ENCODE measurements at places on chromosomes 11 and 22. TPM values are rescaled to one million over a fixed set of nuclear protein-coding genes. Genes with fewer than 3 reads are reported as not detected.

Gene FAM111B
- 9.9 TPM for polyA plus RNA-seq

Gene SAAL1
- 22.7 TPM for polyA plus RNA-seq

Gene ETS1
- polyA plus RNA-seq = 40.8 TPM

Gene RTN4RL2
- polyA plus RNA-seq = 0.60 TPM

Gene RAC2
- 22.6 TPM for polyA plus RNA-seq

Gene JHY
- 7.5 TPM for polyA plus RNA-seq

Gene ZNF215
- 5.5 TPM for polyA plus RNA-seq

Gene PLAAT4
- 20.3 TPM for polyA plus RNA-seq

Gene LRRC74B
- 0.22 TPM for polyA plus RNA-seq

Gene HPX
- polyA plus RNA-seq = 3.0 TPM

Gene C11orf86
- polyA plus RNA-seq = 16.0 TPM

DNA sequence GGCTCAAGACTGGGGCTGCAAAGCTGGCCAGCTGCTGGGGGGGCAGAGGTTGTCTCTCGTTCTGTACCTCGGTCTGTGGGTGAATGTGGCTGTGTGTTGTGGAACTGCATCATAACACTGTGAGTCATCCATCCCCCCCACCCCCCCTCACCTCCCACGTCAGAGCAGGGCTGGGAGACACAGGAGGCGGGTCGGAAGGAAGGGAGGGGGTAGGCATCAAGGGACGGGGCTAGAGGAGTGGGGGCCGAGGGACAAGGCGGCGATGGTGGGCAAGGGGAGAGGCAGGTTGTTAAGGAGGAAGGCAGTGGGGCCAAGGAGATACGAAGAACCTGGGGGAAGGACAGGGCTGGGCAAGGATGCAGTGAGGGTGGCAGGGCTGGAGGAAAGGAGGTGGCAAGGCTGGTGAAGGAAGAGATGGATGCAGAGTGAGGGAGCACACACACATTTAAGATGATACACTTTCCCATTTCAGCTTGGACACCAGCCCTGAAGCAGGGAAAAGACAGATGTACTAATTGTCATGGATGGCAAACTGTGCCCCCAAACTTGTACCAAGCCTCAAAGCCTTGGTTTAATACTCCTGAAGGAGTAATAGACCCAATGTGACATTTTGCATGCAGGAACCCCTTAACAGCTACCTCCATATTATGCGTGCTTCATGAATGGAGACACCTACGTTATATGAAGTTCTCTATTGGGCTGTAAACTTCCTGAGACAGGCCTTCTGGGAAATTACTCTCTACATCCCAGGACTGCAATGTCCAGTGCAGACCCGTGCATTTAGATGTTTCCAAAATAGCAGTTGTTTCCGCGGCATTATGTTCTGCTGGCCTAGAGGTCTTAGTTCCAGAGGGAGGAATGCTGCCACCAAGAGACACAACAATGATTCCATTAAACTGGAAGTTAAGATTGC is at the start of gene YPEL4:
Gene YPEL4, minus strand, starts transcription at position 87 of the 913 bp plus-strand sequence. CDS start 2,805 bp downstream, outside the sequence.
- peak; percentile 56 for DNase-seq
- H3K4me3 ChIP-seq = peak within 1 kb of the TSS; percentile 27
- peaks cover 31% of the 10 kb centered on the region for H3K4me1 ChIP-seq
- peaks cover 70% of the 10 kb centered on the region for H3K27me3 ChIP-seq

- no peak overlapping the region for H3K27ac ChIP-seq
- no peak for DNase-seq
- no peak overlapping the region for H3K4me3 ChIP-seq
- H3K4me1 ChIP-seq = no peaks in the 10 kb centered on the region
- no peaks in the 10 kb centered on the region for H3K27me3 ChIP-seq
- no peaks in the 10 kb centered on the region for H3K36me3 ChIP-seq
These were observed 18.1 kb upstream of the EFCAB6 start for GRCh38 chr22:43829904-43830851.

- no peaks in the 10 kb centered on the region for H3K27me3 ChIP-seq
- peaks cover 55% of the 10 kb centered on the region for H3K36me3 ChIP-seq
These were observed 31.1 kb downstream of the SGSM3 start for GRCh38 chr22:40401532-40401931.

DNA sequence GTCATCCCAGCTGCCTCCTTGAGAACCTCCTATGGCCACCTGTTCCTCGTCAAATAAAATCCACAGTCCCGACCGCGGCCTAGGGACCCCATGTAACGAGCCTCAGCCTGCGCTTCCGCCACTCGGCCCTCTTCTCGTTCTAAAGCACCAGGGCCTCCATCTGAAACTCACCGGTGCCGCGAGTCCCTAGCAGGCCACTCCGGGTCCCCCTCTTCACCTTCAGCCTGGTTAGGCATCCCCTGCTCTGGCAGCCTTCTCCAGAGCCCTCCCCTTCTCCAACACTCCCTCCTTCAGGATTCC is 2.4 kb upstream of the SSTR3 start:
- peaks cover 31% of the 10 kb centered on the region for H3K4me1 ChIP-seq
- DNase-seq = no peak
- no peaks in the 10 kb centered on the region for H3K36me3 ChIP-seq
- no peak overlapping the region for H3K4me3 ChIP-seq
- H3K27ac ChIP-seq = no peak overlapping the region

DNA sequence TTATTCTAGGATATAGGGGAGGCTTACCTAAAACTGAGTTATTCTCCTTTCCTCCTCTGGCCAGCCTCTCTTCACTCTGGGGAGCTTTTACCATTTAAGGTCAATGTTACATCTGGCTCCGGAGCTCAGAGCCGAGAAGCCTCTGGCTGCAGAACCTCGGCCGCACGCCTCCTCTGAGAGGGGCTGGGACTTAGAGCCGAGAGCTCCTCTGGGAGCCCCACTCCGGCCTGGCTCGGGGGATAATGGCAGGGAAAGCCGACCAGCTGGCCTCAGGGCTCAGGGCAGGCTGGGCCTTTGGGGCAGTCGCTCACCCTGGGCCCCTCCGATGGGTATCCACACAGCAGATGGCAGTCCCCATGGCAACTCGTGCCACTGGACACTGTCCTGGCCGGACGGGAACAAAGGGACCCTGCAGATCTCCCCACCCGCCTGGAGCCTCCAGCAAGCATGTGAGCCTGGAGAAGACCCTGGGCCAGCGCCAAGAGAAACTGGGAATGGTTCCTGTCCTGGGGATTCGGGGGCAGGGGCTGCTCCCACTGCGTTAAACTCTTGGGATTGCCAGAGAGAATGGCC is at the start of gene IRAG1:
Gene IRAG1, minus strand, starts transcription at position 247 of the 573 bp plus-strand sequence. Its CDS starts 153 bp downstream, at position 94.
- H3K4me3 ChIP-seq = peak within 1 kb of the TSS; percentile 42
- no peaks in the 10 kb centered on the region for H3K36me3 ChIP-seq
- peak; percentile 21 for DNase-seq
- no peaks in the 10 kb centered on the region for H3K27me3 ChIP-seq

GRCh38 chr11:117876341-117877119 is at the start of gene FXYD6:
FXYD6 (minus strand) TSS chr11:117876658; CDS start chr11:117842776, 33,882 bp downstream.
- no peaks in the 10 kb centered on the region for H3K36me3 ChIP-seq
- peaks cover 17% of the 10 kb centered on the region for H3K4me1 ChIP-seq
- peak within 1 kb of the TSS; percentile 74 for H3K27ac ChIP-seq
- peak; percentile 69 for DNase-seq

DNA sequence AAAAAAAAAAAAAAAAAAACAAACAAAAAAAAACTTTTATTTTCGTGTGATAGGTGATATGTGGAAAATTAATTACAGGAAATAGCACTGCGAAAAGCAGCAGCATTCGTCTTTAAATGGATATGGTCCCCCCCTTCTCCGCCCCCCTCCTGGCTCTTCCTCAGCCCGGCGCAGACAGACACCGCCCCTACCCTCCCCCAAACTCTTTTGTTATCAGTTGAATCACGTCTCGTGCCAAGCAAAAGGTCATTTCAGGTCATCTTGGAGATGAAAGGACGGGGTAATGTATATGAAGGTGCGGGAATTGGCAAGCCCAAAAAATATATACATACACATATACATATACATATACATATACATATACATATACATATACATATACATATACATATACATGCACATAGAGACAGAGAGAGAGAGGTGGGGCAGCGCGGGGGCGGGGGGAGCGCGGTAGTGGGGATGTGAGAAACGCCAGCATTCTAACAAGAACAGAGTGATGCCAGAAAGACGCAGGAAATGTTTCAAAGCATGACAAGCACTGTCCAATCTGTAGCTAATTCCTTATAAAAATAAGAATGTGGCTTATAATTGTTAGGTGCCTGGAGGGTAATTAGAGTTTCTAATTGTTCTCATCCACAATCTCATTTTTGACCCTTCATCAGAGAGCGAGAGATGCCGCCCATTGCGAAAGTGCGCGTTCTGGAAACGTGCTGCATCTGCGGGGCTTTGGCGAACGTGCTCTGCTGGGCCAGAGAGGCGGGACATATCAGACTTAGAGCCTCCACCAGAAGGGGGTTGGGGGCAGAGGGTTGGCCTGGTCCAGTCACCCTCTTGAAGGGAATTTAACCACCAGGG is 214.5 kb upstream of the UBASH3B start:
- peak; percentile 12 for DNase-seq
- peaks cover 6% of the 10 kb centered on the region for H3K4me1 ChIP-seq
- peaks cover 14% of the 10 kb centered on the region for H3K27me3 ChIP-seq

- no peak overlapping the region for H3K4me3 ChIP-seq
- no peaks in the 10 kb centered on the region for H3K27me3 ChIP-seq
- H3K4me1 ChIP-seq = no peaks in the 10 kb centered on the region
- DNase-seq = no peak
These were observed 16.6 kb upstream of the MS4A6E start for GRCh38 chr11:60310407-60310998.

DNA sequence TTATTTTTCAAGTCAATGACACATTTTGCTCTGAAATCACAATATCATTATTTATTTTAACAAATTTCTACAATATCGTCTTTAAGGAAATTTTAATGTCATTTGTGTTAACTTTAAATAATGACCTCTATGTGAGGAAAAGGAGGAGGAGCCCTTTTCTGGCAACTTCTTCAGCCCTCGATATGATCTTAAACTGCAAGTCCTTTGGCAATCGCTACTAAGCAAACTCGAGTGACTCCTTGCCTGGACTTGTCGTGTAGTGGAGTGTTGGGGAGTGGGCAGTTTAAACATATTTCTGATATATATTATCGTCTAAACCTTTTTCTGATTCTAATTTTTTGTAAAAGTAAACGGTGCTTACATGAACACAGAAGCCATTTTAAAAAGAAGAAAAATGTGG is 16.7 kb downstream of the ETS1 start:
- H3K4me1 ChIP-seq = peaks cover 5% of the 10 kb centered on the region
- no peak overlapping the region for H3K4me3 ChIP-seq
- no peak for DNase-seq
- H3K27ac ChIP-seq = no peak overlapping the region
- H3K36me3 ChIP-seq = no peaks in the 10 kb centered on the region

- H3K4me3 ChIP-seq = no peak overlapping the region
- no peaks in the 10 kb centered on the region for H3K36me3 ChIP-seq
- H3K4me1 ChIP-seq = no peaks in the 10 kb centered on the region
- no peak overlapping the region for H3K27ac ChIP-seq
- no peaks in the 10 kb centered on the region for H3K27me3 ChIP-seq
- DNase-seq = no peak
These were observed 117.5 kb upstream of the VPREB1 start for GRCh38 chr22:22127100-22127499.

Data from large intestine (tissue), 12 donors.